ENCODE measurements at places on chromosomes 3 and 15. TPM values are rescaled to one million over a fixed set of nuclear protein-coding genes. Genes with fewer than 3 reads are reported as not detected.

Gene UROC1
- not detected for total RNA-seq

DNA sequence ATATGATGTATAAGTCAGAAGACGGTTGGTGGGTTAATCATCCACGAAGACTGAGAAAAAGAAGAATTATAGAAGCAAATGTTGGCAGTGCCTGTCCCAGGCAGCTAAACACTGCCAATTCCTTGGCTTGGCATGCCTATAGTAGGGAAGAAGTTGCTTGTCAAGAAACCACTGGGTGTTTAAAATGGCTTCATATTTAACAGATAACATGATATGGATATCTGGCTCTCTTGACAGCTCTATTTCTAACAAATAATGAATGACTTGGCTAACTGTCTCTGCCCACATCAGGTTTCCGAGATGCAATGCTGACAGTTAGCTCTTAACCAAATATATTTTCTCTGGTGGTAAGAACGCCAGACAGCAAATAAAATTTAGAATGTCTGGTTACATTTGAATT lies 341.7 kb upstream of the KCNMB2 start:
- DNase-seq: no peak

DNA sequence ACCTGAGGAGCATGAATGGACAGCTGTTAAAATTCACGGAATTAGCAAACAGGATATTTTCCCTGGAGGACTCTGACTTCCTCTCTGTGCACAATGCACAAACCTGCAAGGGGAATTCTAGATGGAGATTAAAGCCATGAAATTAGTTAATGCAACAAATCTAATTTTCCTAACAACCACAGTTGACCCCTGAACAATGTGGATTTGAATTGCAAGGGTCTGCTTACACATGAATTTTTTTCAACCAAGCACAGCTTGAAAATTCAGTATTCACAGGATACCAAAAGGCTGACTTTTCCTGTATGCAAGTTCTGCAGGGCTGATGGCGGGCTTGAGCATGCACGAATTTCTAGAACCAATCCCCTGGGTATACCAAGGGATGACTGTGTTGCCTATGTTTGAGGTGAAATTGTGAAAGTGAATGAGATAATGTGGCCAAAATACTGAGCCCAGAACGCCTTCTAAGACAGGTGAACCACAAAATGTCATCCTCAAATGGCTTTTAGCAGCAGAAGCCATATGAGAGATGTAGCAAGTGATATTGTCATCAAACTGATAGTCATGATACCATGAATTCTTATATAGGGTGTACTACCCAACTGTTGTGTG lies 52.5 kb downstream of the COL8A1 start:
- no peak for DNase-seq

DNA sequence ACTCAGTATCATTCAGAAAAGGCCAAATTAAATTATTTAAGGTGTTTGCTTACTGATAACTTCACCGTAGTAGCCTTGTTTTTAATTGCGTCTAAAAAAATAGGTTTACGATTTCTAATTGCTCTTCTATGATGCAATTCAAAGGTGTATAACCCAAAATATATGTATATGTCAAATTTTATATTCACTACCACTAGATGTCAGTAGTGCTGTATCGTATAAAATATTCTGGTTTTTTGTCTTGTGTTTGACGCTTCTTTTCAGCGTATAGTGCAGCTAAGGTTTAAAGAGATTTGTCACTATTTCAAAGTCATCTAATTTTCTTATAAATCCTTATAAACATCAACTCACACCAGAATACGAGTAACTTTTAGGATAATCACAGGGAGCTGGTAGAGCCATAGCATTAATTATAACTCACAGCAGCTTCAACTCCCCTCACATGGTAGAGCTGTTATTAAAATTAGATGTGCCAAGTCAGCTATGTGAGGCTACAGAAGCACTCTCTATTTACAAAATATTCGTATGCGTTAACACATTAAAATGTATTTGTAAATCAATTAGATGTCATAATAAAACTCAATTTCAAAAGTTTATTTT lies 3.5 kb downstream of the PFN2 start:
- no peak for DNase-seq

GRCh38 chr3:184361532-184361931 lies at the start of the genes CLCN2 and POLR2H:
Gene CLCN2, minus strand, starts transcription at chr3:184361605. Its CDS starts 126 bp downstream, at chr3:184361479.
Gene POLR2H, plus strand, starts transcription at chr3:184361710. Its CDS starts 1,783 bp downstream, at chr3:184363493.
- peak; percentile 65 for DNase-seq

Gene LYZL4
- not detected for total RNA-seq

Gene FOXL2
- not detected for total RNA-seq

DNA sequence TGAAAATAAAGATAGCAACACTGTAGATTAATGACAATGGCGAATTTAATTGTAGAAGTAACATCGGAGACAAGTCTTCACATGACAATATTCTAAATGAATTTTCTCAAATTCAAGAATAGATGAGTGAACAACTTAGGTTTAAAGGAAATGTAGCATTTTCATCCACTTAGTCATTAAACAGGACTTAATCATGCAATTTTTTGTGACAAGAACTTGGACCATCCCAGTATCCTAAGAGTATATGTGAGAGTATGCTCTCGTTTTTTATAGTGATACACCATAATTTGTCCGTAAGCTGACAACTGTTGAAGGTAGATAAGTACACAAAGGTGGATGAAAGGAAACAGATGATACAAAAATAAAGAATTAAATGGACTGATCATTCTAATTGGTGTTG lies 81.5 kb downstream of the DLG1 start:
- no peak for DNase-seq

Measured in right cardiac atrium (tissue), 5 donors.